CD4-positive, alpha-beta T cell treated with Interleukin-10 for 1 hour (primary cell): ENCODE measurements at places on chromosomes 6 and 20.

- DNase-seq: no peak
These were observed 17.8 kb downstream of the BNIP5 start for GRCh38 chr6:36318690-36319435.

DNA sequence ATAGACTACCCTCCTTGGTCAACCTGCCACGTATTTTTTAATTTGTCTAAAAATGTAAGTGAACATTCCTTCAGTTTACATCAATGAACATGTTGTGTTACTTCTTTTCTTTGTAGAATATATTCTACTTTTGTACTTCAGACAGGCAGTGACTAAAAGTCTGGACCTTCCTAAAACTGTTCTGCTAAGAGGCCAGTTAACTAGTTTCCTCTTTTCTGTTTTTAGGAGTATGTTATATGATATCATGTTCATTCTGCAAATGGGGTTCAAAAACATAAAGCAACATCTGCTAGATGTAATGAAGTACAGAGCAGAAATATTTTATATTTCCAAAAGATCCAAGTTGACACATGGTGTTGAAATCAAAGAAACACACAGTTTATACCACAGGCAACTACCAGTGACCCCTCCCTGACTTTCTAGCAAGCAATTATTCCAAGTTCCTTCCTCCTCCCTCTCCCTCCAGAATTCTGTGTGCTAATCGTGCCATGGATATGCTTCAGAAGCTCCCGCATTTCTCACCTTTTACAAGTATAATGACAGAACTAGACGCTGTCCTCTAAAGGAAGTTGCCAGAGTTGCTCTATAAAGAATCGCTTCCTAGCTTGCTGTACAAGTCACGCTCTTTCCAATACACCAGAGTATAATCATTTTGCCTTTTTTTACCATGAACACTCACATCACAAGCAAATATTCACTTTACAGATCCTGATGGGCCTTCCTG, 64.7 kb downstream of the ARHGAP18 start:
- DNase-seq: no peak

DNA sequence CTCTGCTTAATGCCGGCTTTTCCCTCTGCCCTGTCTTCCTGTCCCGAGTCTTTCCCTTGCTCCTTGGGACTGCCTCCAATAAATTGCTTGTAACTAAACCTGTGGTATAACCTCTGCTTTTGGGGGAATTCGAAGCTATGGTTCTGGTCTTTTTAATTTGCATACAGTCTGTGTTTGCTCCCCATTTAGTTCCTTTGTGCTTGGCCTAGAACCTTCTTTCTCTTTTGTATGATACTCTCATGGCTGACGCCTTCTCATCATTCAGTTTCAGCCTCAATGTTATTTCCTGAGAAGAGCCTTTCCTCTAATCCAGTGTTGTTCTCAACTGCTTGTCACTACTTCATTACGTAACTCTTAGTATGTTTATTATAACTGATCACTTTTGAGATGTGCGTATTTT, 248.0 kb downstream of the PHF3 start:
- no peak for DNase-seq

DNA sequence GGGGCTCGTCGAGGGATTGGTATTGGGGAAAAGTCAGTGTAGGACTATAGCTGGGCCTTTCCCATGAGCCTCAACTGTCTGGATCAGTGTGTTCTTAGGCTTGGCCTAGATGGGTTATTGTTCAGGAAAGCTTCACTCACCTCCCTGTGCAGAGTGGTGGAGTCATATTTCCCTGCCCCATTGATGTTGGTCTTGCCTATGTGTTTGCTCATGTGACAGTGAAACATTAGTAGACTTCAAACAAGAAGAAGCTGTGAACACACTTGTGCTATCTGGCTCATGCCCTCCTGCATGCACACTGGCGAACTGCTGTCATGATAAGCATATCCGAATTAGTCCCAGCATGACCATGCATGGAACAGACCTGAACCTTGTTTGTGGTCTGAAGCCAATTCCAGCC, 171.1 kb downstream of the DHX35 start:
- no peak for DNase-seq

DNA sequence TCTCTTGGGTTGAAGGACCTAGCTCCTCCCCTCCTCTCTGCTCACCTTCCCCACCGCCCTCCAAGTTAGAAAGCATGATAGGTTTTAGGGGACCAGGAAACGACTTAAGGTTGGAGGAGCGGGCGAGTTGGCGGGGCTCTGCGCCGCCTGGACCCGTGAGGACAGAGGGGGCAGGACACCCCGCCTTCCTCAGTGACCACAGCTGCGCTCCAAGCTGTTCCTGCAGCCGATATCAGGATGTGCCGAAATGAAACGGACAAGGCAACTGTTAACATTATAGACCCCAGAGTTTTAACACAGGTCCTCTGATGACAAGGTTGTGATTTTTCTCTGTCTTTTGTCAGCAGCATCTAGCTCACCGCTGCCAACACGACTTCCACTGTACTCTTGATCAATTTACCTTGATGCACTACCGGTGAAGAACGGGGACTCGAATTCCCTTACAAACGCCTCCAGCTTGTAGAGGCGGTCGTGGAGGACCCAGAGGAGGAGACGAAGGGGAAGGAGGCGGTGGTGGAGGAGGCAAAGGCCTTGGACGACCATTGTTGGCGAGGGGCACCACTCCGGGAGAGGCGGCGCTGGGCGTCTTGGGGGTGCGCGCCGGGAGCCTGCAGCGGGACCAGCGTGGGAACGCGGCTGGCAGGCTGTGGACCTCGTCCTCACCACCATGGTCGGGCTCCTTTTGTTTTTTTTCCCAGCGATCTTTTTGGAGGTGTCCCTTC, at the start of gene GRM1:
Gene GRM1 (plus strand): TSS at position 212 of the 722 bp plus-strand sequence. CDS start 456 bp downstream, at position 668.
- no peak for DNase-seq

- DNase-seq: no peak
These were observed 200.3 kb downstream of the ANKRD60 start for GRCh38 chr20:58028123-58028522.

DNA sequence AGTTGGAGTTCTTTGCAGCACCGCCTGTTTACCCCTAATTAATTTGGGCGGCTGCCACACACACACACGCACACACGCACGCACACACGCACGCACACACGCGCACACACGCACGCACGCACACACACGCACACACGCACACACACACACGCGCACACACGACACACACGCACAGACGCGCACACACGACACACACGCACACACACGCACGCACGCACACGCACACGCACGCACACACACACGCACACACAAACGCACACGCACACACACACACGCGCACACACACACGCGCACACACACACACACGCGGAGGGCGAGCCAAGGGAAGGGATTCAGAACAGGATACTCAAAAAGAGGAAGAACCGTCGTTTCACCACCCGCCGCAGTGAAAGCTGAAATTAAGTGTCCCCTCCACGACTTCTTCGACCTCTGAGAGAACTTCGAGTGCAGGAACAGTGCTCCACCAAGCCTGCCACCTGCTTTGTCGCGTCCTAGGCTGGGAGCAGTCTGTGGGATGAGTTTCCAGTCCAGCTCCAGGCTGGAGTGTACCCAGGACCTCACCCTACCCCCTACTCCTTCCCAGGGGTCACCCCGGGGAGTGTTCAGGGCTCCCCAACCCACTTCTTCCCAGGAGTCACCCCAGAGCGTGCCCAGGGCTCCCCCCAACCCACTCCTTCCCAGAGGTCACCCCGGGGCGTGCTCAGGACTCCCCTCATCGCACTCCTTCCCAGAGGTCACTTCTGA, 1.1 kb downstream of the RNASET2 start:
- peak; percentile 36 for DNase-seq

DNA sequence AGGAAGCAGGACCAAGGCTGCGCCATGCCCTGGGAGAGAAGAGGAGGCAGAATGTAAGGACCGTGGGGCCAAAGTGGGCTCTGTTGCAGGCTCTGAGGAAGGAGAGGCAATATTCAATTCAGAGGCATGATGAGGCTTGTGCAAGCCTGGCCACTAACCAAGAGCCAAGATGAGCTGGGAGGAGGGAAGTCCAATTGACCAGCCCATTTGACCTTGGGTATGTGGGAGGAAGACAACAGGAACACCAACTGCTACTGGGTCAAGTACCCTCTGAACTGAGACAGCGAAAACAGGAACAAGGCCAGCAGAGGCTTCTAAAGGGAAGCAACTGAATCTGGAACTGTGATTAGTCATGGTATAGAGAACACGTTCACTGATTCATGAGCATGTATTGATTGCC, 779.6 kb downstream of the MAFB start:
- DNase-seq: no peak

GRCh38 chr6:27294409-27294808, 17.7 kb downstream of the POM121L2 start:
- no peak for DNase-seq

DNA sequence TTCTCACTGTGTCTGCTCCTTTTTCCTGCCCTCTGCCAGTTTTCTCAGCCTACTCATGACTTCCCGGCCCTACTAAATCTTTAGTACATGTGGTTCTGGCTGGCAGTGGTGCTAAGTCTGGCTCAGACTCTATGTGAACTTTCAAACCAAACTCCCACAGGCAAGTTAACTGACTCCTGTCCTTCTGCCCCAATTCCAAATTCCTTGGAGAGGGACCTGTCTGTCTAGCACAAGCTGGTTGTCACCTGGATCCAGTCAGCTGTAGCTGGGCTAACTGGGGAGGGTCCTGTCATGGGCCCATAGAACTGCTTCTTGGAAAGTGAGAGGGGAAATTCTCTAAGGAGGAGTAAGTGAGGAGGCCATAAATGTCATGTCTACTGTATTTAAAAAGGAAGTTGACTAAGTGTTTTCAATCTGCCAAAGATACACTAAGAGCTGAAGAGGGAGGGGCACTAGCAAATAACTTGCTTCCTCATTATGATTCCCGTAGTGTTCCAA, 240.1 kb downstream of the KCNQ5 start:
- no peak for DNase-seq

- DNase-seq: no peak
These were observed 150.2 kb downstream of the TBC1D7 start for GRCh38 chr6:13178107-13178506.

DNA sequence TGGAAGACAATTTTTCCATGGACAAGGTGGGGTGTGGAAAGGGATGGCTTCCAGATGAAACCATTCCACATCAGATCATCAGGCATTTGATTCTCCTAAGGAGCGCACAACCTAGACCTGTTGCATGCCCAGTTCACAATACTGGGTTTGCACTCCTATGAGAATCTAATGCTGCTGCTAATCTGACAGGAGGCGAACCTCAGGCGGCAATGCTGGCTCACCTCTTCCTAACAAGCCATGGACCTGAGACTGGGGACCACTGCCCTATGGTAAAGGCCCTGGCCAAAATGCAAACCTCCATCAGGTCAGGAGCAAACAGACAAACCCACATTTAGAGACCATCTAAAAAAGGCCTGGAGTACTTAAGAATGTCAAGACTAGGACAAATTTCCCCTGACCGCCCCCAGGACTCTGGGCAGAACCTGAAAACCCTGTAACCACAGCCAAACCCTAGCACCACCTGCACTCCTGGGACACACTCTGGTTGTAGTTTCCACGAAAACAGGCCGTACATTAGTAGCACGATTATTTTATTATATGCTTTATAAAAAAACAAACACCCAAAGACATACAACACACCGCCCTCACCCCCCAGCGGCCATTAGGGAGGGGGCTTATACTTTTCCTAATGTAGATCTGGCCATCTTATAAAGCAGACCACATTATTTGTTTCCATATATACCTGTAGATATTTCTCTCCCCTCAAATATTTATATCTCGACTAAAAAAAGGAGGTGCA, 27.3 kb downstream of the SNX5 start:
- no peak for DNase-seq

DNA sequence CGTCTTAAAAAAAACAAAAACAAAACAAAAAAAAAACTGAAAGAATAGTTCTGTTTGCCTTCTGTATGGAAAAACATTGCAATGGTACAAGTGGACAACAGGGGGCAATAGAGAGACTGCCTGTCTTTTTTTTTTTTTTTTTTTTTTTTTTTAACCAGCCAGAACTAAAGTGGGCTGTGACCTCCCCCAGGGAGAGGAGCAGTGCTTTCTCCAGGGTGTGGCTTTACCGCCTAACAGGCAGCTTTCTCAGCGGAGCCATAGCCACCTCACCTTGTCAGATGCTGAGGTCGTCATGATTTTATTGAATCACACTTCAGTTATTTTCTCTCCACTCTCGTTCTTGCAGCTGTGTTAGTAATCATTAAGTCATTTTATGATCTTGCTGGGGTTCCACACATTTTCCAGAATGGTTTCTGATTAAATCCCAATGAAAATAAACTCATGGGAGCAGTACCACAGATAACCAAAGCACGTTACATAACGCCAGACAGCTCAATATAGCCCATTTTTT, 78.4 kb downstream of the GMPR start:
- peak; percentile 68 for DNase-seq
